Occipital lobe (tissue), 3 donors: ENCODE measurements at places on chromosomes 2 and 18.

DNA sequence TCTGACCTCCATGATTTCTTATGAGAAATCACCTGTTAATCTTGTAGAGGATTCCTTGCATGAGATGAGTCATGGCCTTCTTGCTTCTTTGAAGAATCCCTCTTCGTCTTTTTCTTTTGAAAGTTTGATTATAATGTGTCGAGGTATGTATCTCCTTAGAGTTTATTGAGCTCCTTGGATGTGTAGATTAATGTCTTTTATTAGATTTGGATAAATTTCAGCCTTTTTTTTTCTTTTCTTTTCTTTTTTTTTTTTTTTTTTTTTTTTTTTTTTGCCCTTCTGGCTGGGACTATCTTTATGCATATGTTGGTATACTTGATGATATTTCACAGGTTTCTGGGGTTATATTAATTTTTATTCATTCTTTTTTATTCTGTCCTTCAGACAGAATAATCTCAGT is 72.3 kb upstream of the ITGA4 start:
- no peak for DNase-seq

- no peak for DNase-seq
Observed at GRCh38 chr2:43082111-43082894, 144.1 kb downstream of the ZFP36L2 start.

DNA sequence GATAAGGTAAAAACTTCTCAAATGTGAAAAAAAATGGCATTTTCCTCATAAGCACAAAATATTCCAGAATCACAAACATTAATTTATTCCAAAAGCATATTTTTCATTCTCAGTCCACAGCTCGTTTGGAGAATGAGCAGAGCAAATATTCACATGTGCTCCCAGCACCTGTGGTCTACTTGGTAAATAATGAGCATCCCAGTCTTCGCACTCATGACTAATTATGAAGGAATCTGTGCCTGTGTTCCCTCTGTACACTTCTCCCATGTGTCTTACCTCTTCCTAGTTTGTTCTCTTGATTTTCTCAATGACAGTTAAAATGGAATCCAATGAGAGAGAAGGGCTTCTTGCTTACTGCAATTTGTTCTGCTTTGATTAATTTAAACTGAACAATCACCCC is 671.0 kb upstream of the SOX11 start:
- DNase-seq = no peak

- DNase-seq = no peak
Observed at GRCh38 chr2:96137321-96138178, 752 bp downstream of the ASTL start.

DNA sequence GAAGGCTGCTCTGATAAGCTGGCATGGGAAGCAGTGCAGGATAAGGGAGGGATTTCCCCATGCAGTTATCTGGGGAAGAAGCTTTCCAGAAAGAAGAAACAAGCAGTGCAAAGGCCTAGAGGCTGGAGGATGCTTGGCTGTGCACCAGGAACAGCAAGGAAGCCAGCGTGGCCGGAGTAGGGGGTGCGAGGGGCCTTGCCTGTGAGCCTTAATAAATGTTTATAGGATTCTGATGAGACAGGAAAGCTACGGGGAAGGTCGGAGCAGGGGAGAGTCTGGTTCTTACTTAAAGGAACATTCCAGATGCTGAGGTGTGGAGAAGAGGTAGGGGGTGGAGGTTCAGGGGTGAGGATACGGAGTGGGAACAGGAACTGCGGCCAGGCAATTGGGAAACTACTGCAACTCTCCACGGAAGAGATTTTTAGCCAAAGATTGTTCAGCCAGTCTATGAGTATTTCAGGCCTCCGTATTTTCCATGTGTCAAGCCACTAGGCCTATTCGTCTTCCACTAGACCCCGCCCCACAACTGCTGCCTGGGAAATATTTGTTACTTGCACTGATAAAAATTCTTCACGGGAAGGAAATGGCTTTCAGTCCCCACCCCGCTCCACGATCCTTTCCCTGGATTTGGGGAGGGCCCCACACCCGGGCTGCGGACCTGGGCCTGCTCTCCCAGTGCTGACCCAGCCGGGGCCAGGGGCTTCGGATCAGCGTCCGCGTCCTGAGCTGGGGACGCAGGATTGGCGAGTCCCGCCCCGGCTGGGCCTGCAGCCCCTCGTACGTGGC is 516 bp downstream of the EIF2AK2 start:
- DNase-seq = no peak

DNA sequence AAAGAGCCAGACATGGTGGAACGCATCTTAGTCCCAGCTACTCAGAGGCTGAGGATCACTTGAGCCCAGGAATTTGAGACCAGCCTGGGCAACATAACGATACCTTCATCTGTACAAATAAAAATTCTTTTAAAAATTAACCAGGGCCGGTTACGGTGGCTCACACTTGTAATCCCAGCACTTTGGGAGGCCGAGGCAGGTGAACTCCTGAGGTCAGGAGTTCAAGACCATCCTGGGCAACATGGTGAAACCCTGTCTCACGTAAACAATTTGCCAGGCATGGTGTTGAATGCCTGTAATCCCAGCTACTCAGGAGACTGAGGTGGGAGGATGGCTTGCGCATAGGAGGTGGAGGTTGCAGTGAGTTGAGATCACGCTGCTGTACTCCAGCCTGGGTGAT is 25.8 kb upstream of the KCNG3 start:
- DNase-seq = no peak

- DNase-seq = no peak
Observed at GRCh38 chr2:231410293-231411004, 14.9 kb downstream of the B3GNT7 start.

GRCh38 chr2:195730912-195731311 is 73.9 kb downstream of the SLC39A10 start:
- no peak for DNase-seq

- no peak for DNase-seq
Observed at GRCh38 chr2:84214455-84214854, 244.6 kb downstream of the SUCLG1 start.
